ENCODE measurements at places on chromosomes 3 and 15.
A peak's percentile ranks its signal among the peaks of the same experiment; 100 is the strongest.

DNA sequence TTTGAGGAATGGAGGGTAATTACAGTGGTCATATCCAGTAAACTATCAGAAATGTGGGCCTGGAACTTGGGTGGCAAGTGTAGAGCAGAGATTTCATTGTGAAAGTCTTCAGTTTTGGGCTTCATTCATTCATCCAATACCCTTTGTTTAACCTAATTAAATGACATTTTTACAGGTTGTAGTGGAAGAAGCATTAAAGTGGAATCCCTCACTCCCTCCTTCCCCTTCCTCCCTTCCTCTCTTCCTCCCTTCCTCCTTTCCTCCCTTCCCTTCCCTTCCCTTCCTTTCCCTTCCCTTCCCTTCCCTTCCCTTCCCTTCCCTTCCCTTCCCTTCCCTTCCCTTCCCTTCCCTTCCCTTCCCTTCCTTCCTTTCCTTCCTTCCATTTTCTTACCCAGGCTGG lies 219.3 kb downstream of the PDCD6IP start:
- no peak for DNase-seq

GRCh38 chr15:60531801-60532200 lies 52.9 kb upstream of the ICE2 start:
- DNase-seq: no peak

DNA sequence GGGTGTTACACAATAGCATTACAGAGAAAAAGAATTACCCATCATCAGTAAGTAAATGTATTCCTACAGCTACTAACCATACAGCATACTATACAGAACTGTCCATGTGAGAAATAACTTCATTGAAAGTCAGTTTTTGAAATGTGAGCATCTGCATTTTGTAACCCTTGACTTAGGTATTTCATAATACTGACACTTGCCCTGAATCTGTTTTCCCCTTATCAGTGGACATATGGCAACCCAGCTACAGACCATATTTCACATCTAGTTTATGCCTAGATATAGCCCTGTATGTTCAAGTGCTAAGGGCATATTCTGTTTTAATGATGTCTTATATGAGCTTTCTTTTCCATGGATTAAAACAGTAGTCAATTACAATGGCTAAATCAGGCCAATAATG lies 297.6 kb downstream of the TBC1D5 start:
- no peak for DNase-seq

- DNase-seq: peak; percentile 20
Observed at GRCh38 chr3:42369304-42369703, 41.1 kb downstream of the LYZL4 start.

DNA sequence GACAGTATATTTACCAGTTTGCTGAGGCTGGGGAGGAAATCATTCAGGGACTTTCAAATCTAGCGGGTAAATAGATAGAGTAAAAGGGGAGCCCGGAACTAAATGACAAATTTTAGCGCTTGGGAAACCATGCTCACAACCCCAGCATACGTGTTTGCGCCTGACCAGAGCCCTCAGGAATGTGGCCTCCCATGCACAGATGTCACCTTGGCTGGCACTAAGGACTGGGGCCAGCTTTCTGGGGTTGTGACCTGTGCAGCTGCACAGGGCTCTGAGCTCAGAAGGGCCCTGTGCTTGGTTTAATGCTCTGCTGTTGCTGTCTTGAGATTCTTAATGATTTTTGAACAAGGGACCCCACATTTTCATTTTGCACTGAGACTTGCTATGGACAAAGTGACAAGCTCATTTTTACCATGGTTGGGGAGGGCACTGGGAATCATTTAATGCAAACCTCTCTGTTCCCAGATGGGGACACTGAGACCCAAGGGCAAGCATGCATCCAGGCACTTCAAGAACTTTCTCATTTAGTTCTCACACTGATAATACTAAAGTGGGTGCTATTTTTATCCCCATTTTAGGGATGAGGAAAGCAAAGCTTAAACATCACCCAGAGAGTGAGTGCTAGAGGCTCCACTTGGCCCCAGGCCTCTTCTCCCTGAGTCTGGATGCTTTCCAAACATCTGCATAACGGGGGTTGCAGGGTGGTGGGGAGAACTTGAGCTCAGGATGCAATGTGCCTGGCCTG lies 44.1 kb upstream of the FAM107A start:
- no peak for DNase-seq

GRCh38 chr3:8336456-8336855 lies 165.2 kb upstream of the LMCD1 start:
- no peak for DNase-seq

- no peak for DNase-seq
Observed at GRCh38 chr3:11721479-11721878, 77.8 kb upstream of the VGLL4 start.

DNA sequence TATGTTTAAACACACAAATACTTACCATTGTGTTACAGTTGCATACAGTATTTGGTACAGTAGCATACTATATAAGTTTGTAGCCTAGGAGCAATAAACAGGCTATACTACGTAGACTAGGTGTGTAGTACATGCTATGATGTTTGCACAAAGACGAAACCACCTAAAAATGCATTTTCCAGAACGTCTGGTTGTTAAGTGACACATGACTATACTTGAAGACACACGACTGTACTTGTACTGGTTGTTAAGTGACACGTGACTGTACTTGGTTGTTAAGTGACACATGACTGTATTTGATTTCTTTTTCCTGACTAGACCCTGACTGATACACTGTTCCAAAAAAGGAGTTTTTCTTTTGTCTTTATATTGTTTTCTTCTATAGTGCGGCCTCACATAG lies 34.1 kb downstream of the RAB8B start:
- DNase-seq: no peak

- no peak for DNase-seq
Observed at GRCh38 chr15:92625251-92625980, 30.2 kb downstream of the FAM174B start.

- DNase-seq: no peak
Observed at GRCh38 chr15:98003518-98003917, 43.0 kb downstream of the ARRDC4 start.

DNA sequence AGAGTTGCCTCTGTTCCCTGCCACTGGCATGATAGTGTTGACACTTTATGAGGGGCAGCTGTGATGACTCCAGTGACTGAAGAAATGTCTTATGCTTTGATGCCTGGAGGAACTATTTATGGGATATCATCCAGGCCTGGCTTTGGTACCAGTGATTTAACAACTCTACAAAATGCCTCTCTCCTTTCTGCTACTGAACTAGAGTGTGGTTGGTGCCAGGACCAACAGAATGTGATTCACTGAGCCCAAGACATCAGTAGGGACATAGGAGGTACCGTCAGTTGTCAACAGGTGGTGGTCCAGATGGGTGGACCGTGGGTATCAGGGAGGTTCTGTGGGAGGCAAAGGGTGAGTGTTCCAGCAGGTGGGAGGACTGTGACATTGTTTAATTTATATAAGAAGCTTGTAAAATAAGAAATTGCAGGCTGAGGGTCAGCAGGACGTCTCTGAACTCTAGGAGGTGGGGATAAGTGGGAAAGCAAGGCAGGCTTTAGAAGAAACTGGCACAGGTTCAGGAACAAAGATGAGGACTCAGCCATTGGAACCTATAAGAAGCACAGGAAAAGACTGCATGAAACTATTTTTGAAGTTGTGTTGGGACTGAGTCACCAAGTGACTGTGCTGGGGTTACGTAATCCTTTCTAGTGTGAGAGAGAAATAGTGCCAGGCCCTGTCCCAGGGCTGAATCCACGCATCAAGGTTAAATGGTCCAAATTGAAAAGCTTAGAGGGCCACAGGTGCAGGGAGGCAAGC lies 28.5 kb upstream of the SLC7A14 start:
- DNase-seq: no peak

DNA sequence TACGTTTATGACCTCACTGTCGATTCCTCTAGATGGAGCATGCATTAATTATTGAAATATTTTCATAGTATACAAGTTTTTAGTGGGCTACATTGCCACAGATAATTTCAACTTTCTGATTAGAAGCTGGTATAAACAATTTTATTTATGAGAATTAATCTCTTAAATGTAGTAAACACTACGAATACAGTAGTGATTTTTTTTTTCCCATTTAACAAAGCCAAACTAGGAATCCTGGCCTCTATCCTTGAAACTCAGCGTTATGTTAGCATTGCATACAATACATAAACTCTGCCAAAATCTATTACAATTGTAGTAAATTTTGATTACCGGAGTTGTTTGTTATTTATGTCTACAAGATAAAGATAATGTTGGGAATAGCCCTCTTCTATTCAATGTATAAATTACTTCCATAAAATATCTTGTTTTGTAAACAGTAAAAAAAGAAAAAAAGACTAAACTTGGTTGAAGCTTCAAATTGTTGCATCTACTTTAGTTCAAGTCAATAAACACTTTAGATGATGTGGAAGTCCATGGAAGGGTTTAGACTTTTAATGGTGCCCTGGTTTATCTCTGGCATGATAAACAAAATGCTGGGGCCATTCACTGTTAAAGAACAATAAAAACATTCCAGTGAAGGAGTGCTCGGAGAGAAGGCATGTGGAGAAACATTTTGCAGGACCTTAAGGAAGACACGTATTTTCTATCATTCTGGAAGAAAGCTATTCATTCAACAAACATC lies 77.3 kb upstream of the NR2F2 start:
- no peak for DNase-seq

GRCh38 chr15:65268411-65268810 lies 18.3 kb downstream of the PARP16 start:
- DNase-seq: no peak

DNA sequence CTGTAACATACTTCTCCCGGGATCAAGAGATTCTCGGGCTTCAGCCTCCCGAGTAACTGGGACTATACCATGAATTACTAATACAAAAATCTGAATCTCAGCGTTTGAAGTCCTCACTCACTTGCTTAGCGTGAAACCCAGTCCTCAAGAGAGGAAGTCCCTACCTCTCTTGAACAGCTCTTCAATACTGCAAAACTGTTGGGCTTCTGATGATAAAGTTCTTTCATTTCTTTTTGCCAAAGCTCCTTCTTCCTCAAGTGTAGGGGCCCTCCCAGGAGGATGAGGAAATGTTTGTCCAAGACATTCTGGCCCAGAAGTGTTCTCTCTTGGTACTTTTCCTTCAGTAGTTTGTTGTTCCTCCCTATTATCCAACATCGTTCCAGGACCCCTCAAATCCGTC lies 48.5 kb downstream of the FMN1 start:
- DNase-seq: no peak

GRCh38 chr15:51874751-51875644 lies 45.5 kb downstream of the TMOD3 start:
- no peak for DNase-seq

- DNase-seq: no peak
Observed at GRCh38 chr15:39444735-39445470, 136.0 kb upstream of the THBS1 start.

GRCh38 chr3:71646971-71647370 lies 63.4 kb upstream of the FOXP1 start:
- no peak for DNase-seq

DNA sequence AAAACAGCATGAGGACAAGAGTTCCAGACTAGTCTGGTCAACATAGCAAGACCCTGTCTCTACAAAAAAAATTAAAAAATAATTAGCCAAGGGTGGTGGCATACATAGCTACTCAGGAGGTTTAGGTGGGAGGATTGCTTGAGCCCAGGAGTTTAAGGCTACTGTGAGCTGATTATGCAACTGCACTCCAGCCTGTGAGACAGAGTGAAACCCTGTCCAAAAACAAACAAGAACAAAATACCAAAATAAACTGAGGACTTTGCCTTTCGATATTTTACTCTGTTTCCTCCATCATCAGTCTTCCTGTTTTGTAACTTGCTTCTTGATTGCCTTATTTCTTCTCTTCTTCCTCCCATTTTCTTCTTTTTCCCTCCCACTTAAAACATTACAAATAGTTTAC lies 504.4 kb downstream of the ROBO1 start:
- no peak for DNase-seq

DNA sequence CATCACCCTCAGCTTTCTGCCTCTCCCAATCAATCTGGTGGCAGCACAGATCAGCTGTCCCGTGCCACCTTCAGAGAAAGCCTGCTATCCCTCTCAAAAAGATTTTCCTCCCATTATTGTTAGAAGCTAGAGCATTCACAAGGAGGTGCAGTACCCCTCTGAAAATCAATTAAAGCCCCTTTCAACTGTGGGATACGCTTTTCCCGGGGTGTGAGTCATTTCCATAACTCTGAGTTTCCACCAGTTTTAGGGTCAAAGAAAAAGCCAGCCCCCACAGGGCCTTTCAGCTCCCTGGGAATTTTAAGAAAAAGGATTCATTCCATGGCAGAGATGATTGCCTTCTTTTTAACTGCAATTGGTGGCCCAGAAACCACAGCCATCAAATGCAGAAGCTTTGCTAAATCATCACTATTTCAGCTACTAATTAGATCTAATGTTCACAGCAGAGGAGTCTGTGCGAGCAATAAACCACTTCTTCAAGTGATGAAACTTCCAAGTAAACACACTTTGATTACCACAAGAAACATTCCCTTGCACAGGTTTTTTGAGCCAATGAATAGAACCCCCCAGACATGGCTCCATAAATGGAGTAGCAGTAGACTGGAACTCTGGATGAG lies 270.0 kb upstream of the TPRG1 start:
- DNase-seq: no peak

DNA sequence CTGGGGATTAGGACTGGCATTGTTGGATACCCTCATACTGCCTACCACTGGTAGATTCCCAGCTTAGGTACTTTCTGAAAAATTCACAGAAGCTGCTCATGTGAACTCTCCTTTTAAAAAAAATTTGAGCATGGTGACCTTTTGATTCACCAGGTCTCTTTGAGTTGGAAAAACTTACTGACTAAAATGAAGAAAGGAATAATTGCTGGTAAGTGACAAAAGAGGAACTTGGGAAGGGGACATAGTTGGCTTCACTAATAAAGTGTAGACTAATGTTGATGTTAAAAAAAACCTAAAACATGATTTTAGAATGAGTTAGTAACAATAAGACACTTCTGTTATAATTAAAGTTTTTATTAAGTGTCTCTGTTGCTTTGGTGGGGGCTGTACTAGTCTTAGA lies 8.6 kb downstream of the VPS8 start:
- no peak for DNase-seq

DNA sequence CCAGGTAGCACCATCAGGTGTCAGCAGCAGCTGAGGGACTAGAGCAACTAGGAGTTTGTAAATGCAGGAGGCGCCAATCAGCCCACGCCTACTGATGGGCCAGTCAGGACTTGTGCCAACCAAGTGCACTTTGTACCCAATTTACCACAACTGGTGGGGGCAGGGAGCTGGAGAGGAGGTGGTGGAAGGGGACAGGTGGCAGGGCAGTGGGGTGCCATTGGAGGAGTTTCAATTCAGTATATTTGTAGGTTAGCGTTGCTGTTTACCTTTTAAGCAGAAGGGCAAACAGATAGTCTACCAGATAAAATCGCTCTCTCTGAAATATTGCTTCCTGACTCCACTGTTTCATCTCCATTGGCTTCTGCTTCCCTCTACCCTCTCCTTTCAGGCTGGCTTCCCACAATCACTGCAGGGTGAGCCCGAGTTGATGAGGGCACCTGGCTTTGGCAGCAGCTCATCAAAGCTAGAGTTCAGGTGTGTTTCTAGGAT lies 75.7 kb downstream of the TRIM69 start:
- DNase-seq: no peak

GRCh38 chr3:11155341-11156025 lies 1.2 kb downstream of the HRH1 start:
- DNase-seq: peak; percentile 52

Data from neuronal stem cell (in vitro differentiated cells).